ENCODE measurements at places on chromosomes 7 and 10.
A peak's percentile ranks its signal among the peaks of the same experiment; 100 is the strongest.

DNA sequence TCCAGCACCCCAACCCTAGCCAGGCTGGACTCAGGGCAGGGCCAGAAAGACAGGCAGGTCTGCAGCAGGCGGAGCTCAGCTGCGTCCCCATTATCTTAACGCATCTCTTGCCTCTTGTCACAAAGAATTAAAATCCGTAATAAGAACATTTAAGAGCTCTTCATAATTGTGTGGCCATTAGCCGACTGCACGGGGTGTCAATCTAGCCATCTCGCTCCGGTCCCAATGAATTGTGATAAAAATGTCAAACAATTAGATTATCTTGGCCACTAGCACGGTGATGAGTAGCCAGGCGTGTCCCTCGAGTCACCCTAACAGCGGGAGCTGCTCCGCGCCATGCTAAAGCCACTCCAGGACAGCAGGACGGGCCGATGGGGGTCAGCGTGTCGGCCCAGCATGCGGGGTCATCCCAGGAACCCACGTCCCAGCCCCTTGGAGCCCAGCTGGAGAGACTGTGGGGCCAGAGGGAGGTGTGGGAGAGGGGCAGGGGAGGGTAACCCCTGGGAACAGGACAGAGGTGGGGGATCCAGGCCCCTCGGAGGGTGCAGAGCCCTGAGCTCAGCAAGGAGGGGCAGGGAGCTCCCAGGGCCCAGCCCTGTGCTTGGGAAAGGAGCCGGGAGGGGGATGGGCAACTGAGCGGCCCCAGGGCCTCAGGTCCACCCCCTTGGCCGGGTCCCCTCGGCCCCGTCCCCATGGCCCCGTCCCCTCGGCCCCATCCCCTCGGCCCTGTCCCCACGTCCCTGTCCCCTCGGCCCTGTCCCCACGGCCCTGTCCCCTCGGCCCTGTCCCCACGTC, 17.7 kb upstream of the NKX6-2 start:
- no peak for DNase-seq

DNA sequence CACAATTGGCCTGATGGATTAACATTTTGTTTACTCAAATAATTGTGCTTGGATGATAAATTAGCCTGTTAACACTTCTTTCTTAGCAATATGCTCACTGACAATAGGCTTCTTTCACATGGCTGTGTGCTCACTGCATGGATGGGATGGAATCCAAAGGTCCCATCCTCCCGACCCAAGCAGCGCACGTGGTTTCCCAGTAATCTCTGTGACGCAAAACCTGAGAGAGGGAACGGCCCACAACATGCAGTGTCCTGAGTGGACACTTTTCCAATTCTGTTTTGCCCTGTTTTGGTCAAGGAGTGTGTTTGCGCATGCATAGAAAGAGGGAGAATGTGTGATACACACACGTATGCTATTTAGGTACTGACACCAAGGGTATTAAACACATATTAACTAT, 42.1 kb upstream of the RASGEF1A start:
- no peak for DNase-seq

DNA sequence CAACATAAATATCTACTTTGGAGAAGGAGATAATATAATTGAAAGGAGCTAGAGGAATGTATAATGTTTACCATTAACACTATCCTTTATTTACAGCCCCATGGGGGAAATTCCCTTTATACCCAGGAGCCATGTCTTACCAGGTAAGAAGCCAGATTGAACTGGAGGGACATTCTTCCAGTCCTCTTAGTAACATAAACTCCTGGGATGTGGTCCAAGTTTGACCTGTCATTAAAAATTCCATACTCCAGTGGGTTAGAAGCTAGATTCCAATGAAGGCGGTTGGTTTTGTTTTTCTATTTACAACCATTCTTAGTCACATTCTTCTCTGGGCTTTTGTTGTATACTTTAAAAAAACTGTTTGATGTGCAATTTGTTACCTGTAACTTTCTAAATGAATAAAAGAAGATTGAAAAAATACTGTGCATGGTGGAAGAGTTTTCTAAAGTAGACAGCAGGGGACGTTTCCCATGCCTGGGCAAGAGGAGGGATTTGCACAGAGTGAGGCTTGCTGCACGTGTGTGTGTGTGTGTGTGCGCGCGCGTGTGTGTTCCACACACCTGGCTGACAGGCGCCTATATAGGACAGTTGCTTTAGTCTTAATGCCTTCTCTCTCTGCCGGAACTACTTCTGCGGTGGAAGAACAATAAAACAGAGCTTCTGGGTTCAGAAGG, 2.0 kb downstream of the PLCE1 start:
- DNase-seq, result no peak

DNA sequence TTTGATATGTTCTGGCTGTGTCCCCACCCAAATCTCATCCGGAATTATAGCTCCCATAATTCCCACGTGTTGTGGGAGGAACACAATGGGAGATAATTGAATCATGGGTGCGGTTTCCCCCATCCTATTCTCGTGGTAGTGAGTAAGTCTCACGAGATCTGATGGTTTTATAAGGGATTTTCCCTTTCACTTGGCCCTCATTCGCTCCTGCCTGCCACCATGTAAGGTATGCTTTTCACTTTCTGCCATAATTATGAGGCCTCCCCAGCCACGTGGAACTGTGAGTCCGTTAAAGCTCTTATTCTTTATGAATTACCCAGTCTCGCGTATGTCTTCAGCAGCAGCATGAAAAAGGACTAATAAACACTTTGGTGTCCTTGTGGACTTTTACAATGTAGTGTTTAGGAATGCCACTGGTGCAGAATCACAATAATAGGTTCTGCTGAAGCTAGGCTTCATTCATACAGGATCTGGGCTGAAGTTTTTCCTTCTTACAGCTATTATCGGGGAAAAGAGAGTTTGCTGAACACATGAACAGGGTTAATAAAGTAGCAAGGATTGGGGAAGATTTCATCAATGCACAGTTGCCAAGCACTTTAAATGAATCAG, 74.3 kb downstream of the CPED1 start:
- DNase-seq, result no peak

GRCh38 chr10:30827531-30828120, 198.1 kb upstream of the LYZL2 start:
- DNase-seq, result peak; percentile 49

DNA sequence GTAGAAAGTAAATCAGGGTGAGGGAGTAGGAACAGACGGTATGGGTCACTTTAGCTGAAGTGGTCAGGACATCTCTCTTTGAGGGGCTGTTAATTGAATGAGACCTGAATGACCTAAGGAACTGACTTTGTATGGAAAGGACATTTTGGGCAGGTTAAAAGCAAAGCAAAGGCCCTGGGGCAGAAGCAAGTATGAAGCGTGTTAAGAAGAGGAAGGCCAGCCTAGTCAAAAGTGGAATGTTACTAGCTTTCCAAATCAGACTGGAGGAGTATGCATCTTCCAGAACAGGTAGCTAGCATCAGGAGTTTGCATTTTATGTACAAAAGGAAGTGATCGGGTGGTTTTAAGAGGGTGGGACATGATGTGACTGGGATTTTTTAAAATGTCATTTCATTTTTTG, 70.9 kb upstream of the PCGF5 start:
- no peak for DNase-seq

- DNase-seq, result no peak
Observed at GRCh38 chr10:131920693-131921092, 19.9 kb downstream of the PPP2R2D start.

DNA sequence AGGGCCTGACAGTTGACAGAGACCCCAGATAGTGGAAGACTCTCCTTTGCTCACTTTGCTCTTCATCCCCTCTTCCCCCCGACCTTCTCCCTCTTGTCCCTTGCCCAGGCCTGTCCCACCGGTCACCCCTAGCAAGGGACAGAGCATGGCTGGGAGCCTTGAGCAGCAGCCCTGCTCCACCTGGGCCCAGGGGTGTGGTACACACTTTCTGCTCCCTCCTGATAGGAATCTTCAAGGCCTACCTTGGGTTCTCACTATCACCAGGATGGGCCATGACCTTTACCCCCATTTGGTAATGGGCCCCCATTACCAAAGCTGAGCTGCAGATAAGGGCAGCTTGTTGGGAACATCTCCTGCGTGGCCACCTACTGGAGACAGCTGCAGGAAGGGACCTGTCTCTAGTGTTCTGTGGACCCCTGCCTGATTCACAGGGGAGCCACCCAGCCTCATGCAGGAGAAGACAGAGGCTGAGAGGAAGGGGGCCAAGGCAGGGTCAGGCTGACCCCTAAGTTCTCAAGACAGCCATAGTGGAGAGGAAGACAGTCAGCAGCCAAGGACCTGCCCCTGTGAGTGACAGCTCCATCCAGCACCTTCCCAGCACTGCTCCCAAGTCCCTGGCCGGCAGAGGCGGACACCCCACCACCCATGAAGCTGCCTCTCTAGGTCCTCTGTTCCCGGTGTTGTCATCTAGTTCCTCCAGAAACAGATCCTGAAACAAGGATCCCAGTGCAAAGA, 913 bp upstream of the NPC1L1 start:
- DNase-seq, result no peak

DNA sequence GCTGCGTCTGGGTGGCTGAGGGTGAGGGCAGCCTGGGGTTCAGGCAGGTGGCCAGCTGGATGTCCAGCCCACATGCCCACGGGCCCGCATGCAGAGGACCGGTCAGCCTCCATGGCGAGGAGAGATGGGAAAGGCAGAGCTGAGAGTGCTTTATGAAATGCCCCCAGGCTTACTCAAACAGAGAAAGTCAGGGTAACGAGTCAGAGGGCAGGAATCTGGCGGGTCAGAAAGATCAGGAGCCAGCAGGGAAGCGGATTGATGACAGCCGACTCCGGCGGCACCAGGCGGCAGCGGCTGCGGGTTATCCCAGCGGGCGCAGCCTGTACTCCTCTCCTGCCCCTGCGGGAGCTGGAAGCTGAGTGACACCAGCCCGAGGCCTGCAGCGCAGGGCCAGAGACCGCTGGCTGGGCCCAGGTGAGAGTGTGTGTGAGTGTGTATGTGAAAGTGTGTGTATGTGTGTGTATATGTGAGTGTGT, 13.4 kb downstream of the SLC13A4 start:
- DNase-seq, result no peak

- peak; percentile 2 for DNase-seq
Observed at GRCh38 chr10:98212196-98212595, 55.8 kb downstream of the LOXL4 start.

- no peak for DNase-seq
Observed at GRCh38 chr10:97842656-97843280, 6.9 kb upstream of the GOLGA7B start.

- no peak for DNase-seq
Observed at GRCh38 chr10:125976960-125977605, 80.7 kb downstream of the FANK1 start.

All from right lung (tissue), 10 donors.